AG09319 (cell line): ENCODE measurements at places on chromosomes 11 and 22.

DNA sequence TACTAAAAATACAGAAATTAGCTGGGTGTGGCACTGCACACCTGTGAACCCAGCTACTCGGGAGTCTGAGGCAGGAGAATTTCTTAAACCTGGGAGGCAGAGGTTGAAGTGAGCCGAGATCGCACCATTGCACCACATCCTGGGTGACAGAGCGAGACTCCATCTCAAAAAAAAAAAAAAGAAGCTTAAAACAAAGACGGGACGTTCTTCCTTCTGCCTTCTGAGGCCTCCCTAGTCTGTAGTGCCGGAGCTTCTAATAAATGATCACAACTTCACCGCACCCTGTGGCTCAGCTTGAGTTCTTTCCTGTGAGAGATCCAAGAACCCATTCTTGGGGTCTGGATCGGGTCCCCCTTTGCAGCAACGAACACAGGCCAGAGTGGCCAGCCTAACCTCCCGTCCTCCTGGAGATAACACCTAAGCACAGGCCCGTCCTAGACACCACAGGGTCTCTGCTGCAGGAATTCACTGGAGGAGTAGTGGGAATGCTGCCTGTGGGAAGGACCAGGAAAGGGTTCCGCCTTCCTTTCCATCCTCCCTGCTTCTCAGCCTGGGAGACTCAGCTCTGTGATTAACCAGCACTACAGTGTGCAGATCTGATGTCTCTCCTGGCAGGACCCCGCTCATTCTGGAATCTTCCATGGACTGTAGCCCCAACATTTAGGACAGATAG is 2.2 kb upstream of the APOBEC3H start:
- no peak for DNase-seq

GRCh38 chr22:48197189-48197690 is 1434.8 kb downstream of the TBC1D22A start:
- DNase-seq, result no peak

DNA sequence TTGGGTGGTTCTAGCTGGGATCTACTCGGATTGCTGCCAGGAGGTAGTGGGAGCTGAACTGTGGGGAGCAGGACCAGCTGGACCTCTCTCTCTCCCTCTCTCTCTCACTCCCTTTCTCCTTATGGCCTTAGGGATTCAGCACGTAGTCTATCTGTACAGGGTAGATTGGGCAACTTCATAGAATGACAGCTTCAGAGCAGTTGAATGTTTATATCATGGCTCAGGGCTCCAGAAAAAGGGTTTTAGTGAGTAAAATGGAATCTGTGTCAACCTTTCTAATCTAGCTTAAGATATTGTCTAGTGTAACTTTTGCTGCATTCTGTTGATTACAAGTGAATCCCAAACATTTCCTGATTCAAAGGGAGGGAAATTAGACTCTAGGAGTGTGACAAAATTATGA is 127.7 kb upstream of the PDGFD start:
- no peak for DNase-seq

- no peak for DNase-seq
Measured at GRCh38 chr11:117128289-117128688, 15.8 kb upstream of the PAFAH1B2 start.

GRCh38 chr11:21564833-21565682 is 627.8 kb upstream of the ANO5 start:
- DNase-seq, result no peak

DNA sequence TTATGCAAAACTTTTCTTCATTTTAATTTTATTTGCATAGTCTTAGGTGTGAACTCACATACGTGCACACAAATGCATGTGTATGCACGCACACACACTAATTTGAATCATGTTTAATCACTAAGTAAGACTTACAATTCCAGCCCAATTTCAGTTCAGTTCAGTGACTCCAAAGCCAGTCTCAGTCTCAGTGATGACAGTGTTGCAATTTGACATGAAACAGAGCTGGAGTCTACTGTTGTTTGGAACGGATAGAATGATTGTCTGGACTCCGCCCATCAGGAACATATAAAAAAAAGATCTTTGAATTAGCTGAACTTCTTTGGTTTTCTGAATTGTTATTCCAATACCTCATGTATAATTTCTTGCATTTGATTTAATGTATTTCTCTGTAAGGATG is 14.9 kb upstream of the OR51S1 start:
- no peak for DNase-seq

DNA sequence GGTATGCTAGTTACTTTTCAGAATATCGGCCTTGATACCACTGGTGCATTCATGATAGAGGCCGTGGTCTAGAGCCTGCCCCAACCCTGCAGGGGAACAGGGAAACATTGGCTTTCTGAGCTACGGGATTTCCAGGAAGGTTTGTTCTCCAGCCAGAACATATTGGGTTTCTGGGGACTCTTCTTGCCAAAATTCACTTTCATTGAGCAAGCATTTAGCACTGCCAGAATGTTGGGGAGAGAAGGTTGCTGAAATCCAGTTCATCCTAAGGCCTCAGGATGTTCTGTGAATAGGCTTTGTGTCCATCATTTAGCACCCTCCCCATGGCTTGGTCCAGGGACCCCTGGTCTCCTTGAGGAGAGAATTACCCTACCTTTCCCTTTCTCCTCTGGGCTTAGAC is 36.7 kb downstream of the DRG1 start:
- DNase-seq, result peak; percentile 20

DNA sequence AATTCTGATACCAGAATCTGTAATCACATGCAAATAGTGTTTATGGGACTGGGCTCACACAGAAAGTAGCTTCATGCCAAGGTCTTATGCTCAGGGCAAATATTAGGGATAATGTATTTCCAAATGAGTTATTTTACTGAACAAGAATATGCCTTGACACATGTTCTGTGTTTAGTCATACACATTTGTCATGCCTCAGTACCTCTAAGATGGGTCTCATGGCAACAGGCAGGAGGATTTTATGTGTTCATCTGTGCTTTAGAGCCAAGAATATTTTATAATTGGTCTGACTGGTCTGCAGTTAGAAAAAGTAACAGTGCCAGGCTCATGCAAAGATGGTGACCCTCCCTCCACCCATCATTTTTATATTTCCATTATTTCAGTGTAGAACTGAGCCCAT is 49.1 kb downstream of the JAM3 start:
- DNase-seq, result no peak

GRCh38 chr22:40595497-40596234 is 40.9 kb downstream of the MRTFA start:
- no peak for DNase-seq

DNA sequence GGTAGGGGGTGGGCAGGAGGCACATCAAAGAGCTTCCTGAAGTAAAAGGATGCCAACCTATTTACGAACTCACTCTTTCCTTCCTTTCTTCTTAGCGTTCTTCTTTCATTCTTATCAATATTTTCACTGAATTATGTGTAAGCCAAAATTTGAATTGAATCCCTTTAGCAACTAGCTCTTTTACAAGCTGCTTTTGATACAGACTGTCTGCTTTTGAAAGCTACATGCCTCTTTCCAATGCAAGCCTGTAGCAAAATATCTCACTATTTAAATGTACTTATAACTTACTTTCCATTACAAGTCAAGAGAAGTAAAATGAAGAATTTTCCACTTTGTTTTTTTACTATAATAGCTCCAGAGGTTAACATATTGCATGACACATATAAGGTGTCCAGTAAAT is 186.6 kb downstream of the NXPE2 start:
- DNase-seq, result no peak

GRCh38 chr11:28132548-28132947 is 24.4 kb downstream of the METTL15 start:
- no peak for DNase-seq

- DNase-seq, result no peak
Measured at GRCh38 chr22:27474711-27475547, 326.6 kb downstream of the MN1 start.

GRCh38 chr22:48320048-48320682 is 1507.5 kb downstream of the BRD1 start:
- DNase-seq, result no peak

DNA sequence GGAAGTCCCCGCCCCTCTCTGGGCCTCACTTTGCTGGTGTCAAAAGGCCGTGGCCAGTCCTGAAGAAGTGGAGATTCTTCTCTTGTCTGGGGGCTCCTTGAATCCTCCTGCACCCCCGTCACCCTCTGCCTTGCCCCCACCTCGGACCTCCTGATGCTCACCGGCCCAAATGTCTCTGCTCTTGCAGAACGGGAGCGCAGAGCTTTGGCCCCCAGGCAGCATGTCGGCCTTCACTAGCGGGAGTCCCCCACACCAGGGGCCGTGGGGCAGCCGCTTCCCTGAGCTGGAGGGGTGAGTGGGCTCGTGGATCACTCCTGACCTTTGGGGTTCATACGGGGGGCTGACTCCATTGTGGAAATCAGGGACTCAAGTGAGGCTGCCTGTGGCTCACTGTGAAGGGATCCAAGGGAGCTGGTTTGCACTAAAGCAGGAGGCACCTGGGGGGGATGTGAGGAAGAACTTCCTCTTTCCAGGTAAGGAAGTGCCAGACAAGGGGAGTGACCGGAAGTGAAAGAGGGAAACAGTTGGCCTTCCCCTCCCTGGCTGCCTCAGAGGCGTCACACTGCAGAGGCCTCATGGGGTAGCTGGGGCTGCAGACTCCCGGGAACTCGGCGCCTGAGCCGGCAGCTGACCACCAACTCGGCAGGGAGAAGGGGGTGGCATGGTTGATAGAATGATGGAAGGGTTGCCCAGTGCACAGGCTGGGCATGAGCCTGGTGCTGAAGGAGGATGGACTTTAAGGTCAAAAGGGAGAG is 23.1 kb downstream of the CSF2RB start:
- no peak for DNase-seq

DNA sequence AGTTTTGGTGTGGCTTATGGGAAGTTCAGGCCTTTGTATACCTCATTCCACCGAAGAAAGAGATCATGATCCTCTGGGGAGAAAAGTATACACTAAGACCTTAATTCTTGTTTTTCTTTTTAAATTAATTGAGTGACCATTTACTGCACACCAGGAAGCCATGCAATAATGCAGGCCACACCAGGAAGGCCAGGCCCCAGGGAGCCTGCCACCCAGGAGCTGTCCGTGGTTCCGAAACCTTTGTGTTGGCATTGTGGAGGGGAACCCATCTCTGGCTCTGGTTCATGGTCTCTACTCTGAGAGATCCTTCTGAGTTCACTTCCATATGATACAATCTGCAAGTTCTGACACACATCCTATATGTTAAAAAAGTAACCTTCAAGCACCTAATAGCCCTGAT is 291.8 kb downstream of the MIAT start:
- DNase-seq, result no peak

DNA sequence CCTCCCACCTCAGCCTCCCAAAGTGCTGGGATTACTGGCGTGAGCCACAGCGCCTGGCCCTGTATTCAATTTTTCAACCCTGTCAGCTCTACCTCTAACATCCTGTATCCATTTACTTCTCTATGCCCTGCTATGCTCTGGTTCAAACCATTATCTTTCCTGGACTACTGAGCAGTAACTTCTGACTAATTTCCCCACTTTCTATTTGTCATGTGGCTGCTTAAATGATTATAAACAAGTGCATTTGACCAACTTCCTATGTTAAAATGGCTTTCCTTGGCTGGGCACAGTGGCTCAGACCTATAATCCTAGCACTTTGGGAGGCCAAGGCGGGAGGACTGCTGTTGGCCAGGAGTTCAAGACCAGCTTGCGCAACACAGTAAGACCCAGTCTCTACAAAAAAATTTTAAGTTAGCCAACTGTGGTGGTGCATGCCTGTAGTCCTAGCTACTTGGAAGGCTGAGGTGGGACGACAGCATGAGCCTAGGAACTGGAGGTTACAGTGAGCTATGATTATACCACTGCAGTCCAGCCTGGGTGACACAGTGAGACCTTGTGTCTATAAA is 2.1 kb downstream of the MED19 start:
- DNase-seq, result no peak

- no peak for DNase-seq
Measured at GRCh38 chr11:105821372-105821771, 200.7 kb downstream of the MSANTD4 start.

DNA sequence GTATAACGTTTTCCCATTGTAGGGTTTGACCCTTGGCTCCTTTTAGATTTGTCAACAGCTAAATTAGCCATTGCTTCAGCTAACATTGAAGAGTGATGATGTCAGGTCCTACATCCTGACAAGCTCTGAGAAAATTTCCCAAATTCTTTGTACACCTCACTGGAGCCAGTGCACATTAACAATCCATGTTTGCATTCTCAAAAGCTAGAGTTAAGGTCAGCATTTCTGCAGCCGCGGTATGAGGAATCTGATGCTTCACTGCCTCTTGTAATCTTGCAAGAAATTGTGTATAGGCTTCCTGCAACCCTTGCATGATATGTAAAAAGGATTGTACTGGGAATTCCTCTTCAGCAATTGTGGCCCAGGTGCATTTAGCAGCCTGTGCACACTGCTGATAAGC is 33.1 kb upstream of the NCAM1 start:
- DNase-seq, result no peak

GRCh38 chr11:74019104-74019738 is 10.3 kb upstream of the UCP3 start:
- DNase-seq, result no peak

- no peak for DNase-seq
Measured at GRCh38 chr11:75433443-75433842, 440 bp upstream of the KLHL35 start.

DNA sequence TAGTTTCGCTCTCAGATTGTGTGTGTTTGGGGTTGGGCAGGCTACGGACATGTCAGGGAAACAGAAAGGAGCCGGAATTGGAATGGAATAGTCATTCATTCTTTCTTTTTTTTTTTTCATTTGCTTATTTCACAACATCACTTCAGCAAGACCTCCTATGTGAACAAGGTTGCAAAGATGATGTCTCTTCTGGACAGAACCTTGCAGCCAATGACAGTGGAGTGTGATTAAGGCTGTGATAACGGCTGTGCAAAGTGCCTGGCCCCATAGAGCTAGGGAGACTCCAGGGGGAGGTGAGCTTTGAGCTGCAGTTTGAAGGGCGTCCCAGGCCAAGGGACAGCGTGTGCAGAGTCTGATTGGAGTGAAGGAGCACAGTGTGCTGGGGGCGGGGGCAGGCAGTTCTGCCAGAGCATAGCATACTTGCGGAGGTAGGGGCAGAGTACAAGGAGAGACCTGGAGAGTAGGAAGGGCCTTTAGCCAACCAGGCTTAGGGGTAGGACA is 3.4 kb downstream of the TIGD3 start:
- DNase-seq, result no peak

DNA sequence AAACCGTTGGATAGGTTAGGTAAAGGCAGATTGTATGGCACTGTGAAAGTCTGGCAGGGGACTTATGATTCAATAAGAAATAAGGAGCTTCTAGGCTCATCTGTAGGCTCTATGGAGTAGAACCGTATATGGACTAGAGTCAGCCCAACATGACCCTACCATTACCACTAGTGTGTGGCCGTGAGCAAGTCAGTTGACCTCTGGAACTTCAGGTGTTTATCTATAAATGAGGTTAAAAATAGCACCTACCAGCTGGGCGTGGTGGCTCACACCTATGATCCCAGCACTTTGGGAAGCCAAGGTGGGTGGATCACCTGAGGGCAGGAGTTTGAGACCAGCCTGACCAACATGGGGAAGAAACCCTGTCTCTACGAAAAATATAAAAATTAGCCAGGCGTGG is 4.4 kb downstream of the HINFP start:
- DNase-seq, result no peak

DNA sequence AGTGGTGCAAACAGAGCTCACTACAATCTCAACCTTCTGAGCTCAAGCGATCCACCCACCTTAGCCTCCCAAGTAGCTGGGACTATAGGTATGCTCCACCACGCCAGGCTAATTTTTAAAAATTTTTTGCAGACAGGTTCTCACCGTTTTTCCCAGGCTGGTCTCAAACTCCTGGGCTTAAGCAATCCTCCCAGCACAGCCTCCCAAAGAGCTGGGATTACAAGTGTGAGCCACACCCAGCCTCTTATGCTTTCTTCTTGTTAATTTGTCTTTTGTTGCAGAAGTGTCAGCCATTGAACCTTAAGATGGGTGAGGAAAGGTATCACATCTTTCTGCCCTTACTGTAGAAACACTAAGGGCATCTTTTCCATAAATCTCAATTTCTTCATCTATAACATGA is 34.9 kb downstream of the DENND5A start:
- no peak for DNase-seq
